ENCODE measurements at places on chromosomes 3 and 15. TPM values are rescaled to one million over a fixed set of nuclear protein-coding genes. Genes with fewer than 3 reads are reported as not detected.

GRCh38 chr15:71430782-71431181 is 315.5 kb downstream of the THSD4 start:
- no peak for DNase-seq

DNA sequence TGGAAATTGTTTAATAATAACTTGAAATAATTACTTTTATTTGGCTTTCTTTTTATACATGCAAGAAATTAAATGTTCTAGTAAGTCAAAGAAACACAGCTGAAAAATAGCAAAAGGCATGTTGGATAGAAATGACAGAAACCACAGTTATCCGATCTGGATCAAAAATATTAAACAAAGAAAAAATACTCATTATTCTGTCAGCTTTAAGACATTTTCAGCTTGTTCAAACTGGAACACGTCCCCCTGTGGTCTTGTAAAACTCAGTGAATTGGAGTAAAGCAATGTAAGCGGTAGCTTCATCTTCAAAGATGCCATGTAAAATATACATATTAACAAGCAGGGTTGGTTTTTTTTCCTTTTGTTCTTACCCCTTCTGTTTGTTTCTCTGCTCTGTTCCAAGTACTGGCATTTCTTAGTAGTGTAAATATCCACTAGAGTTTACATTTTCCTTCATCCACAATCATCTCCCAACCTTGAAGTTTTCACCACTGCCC is 223.4 kb downstream of the IGSF11 start:
- no peak for DNase-seq

- no peak for DNase-seq
Measured at GRCh38 chr3:112813723-112814171, 32.9 kb downstream of the CD200R1L start.

DNA sequence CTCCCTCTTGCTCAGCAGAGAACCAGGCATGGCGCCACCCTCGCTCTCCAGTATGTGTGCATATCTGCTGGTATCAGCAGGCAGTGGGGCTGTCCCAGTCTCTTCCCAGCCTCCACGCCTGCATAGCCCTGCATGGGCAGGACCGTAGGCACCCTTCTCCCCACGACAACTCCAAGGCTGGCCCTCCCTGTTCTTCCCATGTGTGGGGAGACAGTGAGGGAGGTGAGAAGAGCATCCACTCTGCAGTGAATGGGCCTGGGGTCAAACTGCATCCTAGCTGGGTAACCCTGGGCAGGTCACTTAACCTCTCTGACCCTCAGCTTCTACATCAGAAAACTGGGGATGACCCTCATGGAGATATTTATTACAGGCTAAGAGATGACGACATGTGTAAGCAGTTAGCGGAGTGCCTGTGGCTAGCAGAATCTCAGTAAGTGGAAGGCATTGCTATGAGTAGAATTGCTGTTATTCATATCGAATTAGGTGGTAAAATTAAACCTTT is 13.3 kb upstream of the SSUH2 start:
- no peak for DNase-seq

DNA sequence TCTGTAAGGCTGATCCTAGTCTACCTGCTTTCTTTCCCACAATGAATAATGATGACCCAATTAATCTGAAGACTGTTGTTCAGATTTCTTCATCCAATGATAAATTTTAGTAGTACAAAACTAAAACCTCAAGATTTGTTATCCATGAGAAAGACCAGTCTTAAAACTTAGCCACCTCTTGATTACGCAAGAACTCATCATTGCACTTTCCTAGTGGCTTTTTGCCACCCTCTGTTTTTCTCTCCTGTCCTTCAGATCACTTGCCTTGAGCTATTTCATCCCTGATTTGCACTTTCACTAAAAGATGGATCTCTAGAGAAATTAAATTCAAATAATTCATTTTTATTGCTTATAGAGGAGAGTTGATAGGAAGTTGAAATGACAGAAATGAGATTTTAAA is 142.7 kb upstream of the RBMS3 start:
- no peak for DNase-seq

DNA sequence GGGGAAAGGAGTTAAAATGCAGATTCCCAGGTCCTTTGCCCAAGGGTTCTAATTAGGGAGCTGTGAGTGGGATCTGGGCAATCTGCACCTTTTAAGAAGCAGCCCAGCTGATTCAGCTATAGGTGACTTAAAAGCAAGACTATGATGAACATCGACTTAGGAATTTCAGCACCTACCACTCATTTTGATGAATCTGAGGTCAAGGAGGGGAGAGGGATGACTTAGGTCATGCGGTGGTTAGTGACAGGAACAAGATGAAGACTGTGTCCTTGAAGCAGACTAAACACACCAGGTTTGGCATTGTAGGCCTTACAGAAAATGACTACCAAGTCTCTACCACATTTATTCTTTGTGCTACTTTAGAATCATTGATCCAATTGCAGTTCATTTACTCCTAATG is 196.3 kb downstream of the DTWD1 start:
- DNase-seq = no peak

DNA sequence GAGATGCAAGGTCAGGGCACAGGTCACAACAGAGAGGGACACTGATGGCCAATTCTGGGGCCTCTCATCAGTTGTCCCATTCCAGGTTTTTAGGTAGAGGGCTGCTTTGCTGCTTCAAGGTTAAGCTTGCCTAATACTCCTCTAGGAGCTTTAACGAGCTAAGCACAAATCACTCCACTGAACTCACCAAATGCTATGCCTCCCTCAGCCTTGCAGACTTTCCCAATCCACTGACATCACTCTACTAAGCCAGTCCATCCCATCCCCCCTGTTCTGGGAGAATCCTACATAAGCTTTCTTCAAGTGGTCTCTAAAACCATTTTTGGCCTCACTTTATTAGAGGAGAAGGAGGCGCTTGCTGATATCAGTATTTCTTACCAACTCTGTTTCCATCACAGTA is 24.8 kb upstream of the PDCD6IP start:
- no peak for DNase-seq

- no peak for DNase-seq
Measured at GRCh38 chr3:181699171-181699903, 12.4 kb upstream of the SOX2 start.

DNA sequence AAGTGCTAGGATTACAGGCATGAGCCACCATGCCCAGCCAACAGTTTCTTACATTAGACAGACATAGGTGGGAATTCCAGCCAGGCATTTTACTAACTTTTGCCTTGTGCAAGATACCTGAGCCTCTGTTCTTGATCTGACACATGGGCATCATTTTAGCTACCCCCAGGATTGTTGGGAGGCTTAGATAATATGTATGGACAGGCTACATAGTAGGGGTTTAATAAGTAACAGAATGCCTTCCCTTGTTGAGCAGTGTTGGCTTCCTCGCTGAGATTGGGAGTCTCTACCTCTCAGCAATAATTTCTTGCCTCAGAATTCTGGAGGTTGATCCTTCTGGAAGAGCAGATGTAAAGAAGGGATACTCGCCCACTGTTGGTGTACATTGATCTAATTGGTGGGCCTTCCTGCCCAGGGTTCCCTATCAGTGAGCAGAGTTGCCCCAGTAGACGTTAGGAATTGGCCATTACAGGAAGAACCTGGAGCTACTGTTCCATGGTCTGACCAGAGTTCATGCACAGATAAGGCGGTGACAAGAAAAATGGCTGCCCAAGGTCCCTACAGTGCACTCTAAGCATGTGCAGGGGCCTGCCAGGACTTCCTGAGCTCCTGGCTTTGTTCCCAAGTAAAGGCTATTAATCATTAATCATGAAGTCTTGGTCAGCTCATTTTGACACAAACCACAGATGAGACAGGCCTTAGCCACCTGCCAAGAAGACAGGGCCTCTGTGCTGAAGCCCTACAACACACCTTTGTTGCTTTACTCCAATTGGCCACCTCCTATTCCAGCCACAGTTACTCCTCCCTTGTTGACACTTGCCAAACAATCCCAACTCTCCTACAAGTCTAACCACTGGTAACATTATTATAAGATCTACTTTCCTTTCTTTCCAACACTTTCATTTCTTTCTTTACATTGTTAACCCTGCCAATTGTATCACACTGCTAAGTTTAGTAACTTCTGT is 5.0 kb upstream of the IL17RE start:
- no peak for DNase-seq

DNA sequence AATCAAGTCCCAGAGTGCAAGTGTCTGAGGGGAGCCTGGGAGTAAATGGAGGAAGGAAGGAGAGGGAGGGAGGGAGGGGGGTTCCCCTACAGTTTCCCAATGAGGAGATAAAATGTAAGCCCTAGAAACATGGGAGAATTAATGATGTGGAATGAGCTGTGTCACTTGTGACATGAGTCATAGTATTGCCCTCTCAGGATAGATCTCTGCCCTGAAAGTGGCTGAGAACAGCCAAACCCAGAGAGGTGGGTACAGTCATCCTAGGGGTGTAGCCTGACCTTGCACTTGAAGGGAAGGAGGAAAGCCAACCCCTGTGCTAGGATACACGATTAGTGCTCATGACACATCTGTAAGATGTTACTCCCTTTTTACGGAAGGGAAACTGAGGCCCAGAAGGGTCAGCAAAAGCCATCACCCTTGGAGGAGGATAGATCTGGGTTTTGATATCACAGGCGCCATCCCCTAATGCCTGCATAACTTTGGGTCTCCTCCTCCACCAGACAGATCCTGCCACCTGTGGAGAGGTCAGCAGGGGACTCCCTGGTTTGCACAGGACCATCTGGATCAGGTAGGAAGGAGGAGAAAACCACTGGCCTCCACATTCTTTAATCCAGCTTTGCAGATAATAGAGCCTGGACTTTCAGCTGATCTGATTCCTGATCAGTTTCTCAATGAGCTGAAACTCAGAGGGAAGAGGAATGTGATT is 23.1 kb upstream of the USP3 start:
- DNase-seq = no peak

The PLIN1 gene
- total RNA-seq = 1.4 TPM

The BDH1 gene
- 60.6 TPM for total RNA-seq

The CPEB1 gene
- 0.19 TPM for total RNA-seq

GRCh38 chr3:143677430-143677829 is 170.8 kb downstream of the SLC9A9 start:
- no peak for DNase-seq

- DNase-seq = no peak
Measured at GRCh38 chr3:44058022-44058867, 183.4 kb upstream of the TOPAZ1 start.

DNA sequence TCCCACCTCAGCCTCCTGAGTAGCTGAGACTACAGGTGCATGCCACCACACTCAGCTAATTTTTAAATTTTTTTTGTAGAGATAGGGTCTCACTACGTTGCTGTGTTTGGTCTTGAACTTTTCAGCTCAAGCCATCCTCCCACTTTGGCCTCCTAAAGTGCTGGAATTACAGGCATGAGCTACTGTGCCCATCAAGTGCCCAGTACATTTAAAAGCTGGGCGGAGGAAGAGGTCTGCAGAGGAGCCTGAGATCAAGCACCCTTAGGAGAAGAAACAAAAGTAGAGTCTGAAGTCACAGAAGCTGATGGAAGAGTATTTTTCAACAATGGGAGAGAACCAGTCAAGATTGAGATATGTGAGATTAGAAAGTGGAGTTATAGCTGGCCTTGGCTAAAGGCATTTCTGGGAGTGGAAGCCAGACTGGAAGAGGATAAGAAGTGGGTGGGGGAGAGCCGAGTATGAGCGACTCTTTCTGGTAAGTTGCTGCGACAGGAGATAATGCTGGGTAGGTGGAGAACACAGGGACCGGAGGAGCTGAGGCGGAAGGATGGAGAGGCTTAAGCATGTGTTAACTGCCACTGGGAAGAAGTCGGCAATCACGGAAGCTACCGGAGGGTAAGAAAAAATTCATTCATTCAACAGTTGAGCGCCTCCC is 782 bp upstream of the IREB2 start:
- no peak for DNase-seq

- DNase-seq = no peak
Measured at GRCh38 chr3:16252988-16253387, 11.8 kb downstream of the DPH3 start.

DNA sequence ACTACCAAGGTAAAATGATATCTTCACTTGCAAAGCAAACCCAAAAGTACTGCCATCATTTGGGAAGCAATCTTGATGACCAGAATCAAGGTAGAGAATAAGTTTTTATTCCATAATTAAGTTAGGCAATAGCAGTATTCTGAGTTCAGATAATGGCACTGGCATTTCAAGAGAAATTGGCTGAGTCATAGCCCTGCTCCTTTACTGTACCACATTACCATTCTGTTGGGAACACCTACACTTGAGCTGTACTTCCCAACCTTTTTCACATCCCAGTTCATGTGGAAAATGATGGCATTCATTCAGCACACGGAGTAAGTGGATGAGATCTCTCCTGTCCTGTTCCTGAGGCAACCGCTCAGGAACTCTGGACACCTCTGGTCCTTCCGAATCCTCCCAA is 311.6 kb upstream of the TPRG1 start:
- DNase-seq = no peak

The CLEC3B gene
- total RNA-seq = 4.3 TPM

The MAGEF1 gene
- total RNA-seq = 28.4 TPM

DNA sequence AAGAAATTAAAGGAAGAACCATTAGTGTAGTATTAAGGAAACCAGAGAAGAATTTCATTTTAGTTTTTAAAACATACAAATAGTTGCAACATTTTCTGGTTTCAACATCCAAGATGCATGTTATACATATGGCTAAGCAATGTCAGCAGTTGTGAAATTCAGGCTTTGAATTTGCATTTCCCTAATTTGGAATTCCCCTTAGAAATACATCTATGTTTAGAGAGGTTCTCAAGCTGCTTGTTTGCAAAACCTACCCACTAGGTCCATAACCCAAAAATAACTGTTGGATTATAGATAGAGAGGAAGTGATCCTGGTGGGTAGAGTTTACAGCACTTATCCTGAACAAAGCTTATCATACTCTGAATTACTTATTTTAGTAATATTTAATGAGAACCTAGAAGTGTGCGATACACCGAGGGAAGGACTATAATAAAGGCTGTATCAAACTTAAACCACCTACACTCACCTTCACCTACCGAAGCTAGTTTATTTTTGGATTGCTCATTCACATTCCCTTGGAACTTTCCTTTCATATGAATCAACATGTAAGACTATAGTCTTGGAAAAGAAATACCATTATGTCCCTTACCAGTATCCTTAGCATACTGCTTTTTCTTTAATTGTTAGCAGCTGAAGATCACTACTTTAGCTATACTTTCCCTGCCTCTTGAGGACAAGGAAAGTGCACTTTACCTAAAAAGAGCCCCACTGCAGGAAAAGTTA is 60.6 kb downstream of the CHAC1 start:
- no peak for DNase-seq

DNA sequence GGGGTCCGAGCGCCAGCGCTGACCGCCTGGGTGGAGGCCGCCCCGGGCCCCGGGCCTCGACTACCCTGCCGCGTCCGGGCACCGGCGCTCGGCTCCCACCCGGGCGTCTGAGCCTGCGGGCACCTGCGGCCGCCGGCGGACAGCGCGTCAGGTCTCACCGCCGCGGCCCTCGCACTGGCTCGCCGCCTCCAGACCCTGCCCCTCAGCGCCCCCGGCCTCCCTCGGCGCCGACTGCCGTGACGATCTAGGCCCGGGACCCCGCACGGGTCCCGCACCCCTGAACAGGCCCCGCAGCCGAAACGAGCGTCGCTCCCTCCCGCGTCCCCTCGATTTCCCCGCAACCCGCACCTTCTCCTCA is 297 bp downstream of the PRC1 start:
- DNase-seq = no peak

The TRH gene
- total RNA-seq = not detected
